ENCODE measurements at places on chromosomes 11 and 22.

DNA sequence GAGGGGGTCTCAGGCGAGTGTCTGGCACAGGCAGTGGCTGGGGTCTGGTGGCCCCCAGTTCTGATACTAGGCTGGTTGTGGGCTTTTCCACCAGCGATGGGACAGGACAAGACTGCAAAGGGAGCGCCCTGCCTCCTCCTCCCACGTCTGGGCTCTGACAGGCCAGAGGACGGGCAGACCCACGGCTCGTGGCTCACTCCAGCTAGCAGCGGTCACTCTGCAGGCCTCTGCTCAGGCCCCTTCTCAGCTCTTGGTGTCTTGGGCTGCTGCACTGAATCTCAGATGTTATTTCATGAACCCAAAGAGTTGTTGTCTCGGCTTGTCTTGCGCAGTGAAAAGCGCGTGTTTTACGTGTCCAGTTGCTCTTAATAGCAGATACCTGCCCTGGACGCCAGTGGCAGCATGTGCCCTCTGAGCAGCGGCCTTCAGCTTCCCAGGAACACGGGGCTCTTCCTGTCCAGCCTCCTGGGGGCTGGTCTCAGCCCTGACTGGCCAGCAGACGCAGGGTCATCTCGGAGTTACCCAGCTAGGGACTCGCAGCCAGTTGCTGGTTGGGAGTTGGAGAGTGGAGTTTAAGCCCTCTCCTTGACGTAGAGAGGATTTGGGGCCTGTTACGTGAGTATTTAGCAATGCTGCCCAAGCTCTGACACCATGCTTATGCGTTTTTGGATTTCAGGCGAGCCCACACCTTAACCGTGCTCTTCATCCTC lies 9.6 kb downstream of the PTDSS2 start:
- no peak for DNase-seq

- DNase-seq: peak; percentile 33
Observed at GRCh38 chr11:116334596-116334995, 438.2 kb downstream of the BUD13 start.

- peak; percentile 65 for DNase-seq
Observed at GRCh38 chr11:124898711-124899110, 1.0 kb upstream of the ROBO4 start.

GRCh38 chr22:23522623-23523251 lies 57.4 kb downstream of the IGLL1 start:
- DNase-seq: no peak

DNA sequence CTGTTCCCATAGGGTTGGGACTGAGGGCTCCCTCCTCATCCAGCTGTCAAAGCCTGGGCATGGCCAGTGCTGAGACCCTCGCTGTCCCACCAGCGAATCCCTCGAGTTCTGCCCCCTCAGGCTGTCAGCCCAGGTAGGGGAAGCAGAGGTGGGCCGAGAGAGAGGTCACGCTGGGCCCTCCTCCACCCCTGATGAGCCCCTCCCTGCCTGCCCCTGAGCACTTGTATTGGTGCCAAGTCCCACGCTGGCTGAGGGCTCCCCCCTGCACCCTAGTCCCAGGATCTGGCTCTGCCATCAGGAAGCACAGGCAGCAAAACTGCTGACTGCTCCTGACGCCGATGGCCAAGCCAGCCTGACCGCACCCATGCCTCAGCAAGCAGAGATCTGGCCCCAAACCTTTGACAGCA lies 3.3 kb downstream of the PRR33 start:
- DNase-seq: no peak

DNA sequence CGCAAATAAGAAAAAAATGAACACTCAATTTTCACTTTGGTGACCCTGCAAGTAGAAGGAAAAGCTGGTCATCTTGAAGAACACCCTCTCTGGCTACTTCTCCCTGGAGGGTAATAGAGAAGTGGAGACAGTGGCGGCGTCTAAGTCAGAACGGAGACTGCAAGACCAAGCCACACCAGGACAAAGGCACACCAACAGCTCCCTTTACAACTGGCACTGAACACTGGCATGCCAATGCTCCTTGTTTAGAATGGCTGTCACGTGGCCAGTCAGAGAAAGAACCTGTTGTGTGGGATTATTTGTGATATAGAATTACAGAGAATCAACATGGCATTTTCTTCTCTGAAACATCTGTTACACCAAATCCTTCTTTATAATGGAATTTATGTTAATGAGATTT lies 61.3 kb upstream of the YPEL1 start:
- no peak for DNase-seq

DNA sequence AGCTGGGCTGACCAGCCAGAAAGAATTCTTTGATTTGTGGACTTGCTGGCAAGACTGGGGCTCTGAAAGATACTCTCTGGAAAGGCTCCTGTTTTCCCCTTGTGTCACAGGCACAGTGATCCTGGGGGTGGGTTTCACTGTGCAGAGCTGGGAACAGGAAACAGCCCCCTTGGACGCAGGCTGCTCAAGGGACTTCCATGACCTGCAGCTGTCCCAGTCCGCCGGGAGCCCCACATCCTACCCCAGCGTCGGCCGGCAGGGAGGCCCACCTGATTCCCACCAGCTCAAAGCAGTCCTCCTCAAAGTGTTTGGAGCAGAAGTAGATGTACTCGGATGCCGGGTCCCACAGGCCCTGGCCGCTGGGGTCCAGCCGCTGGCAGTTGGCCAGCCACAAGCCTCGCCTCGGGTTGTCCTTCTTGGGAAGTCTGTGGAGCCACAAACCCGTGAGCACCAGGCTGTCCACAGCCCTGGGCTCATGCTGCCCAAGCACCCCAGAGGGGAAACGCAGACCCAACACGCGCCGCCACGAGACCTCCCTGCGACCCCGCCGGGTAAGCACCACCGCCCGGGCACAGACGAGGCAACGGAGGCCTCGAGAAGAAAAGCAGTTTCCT lies 824 bp downstream of the THAP7 start:
- no peak for DNase-seq

GRCh38 chr11:63613517-63614135 lies 607 bp downstream of the PLAAT3 start:
- peak; percentile 87 for DNase-seq

- no peak for DNase-seq
Observed at GRCh38 chr22:45518136-45518535, 15.5 kb downstream of the FBLN1 start.

DNA sequence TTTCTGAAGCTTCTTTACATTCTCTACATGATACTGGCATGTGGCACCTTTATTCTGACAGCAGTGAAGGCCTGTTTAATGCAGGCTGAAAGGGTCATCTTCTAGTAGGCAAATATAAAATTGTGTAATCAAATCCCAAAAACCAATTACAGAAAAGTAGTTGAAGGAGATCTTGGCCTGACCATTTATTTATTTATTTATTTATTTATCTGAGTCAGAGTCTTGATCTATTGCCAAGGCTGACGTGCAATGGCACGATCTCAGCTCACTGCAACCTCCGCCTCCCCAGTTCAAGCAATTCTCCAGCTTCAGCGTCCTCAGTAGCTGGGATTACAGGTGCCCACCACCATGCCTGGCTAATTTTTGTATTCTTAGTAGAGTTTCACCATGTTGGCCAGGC lies 22.7 kb upstream of the CECR2 start:
- DNase-seq: no peak

GRCh38 chr11:118911113-118911879 lies 14.4 kb downstream of the BCL9L start:
- peak; percentile 87 for DNase-seq

- DNase-seq: no peak
Observed at GRCh38 chr11:87012089-87012488, 25.6 kb upstream of the TMEM135 start.

GRCh38 chr22:22866381-22867111 lies 21.1 kb upstream of the IGLL5 start:
- no peak for DNase-seq

- no peak for DNase-seq
Observed at GRCh38 chr22:37092997-37093396, 16.5 kb downstream of the TMPRSS6 start.

GRCh38 chr11:58647141-58647699 lies 24.8 kb downstream of the CNTF start:
- no peak for DNase-seq

GRCh38 chr11:106271686-106272085 lies 194.2 kb downstream of the AASDHPPT start:
- no peak for DNase-seq

DNA sequence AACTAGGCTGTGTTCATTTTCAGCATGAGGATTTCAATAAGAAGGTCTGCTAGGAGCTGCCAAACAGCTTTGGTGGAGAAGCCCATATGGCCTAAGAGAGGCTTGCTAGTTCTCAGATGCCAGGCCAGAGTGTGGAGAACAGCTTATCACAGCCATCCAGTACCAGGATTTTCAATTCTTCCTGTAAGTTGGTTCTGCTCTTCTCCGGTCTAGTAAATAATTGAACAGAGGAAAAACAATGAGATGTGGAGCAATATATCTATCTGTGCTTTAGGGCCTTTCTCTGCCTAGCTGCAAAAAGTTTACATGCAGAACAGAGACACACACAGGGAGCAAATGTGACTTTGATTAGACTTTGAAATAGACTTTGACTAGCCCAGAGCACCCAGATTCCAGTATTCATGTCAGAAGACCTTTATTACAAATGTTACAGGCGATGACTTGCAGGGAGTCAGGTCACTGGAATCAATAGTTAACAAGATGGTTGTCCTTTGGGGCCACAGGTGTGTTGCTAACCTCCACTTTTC lies 19.8 kb upstream of the PPP2R1B start:
- no peak for DNase-seq

DNA sequence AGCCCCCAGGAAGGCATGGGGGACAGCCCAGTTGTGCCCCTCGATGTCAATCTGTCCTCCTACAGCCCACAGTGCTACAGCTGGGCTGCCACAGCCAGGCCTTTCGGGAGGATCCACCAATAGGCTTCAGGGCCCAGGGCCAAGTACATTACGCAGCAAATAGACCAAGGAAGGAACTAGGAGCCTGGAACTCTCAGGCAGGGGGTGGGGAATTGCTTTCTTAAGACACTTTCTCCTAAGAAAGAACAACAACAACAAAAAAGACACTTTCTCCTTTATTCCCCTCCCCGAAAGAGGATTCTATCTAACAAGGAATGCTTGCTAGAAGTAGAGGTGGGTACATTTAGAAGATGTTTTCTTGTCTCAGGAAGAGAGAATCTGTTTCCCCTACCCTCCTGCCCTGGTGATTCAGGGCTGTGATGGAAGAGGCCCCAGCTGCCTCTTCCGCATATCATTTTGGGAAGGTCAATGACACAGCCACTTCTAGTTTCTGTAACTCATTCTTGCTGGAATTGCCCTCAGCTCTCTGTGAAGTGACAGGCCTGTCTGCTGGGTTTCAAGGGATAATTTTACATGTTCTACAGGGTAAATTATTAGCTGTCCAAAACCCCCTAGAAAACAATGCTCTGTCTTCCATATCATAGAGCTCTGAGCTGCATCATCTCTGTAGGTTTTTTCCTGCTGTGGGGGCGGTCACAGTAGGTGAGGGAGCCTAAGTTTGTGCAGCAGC lies 6.0 kb upstream of the MALAT1 start:
- peak; percentile 66 for DNase-seq

- DNase-seq: peak; percentile 67
Observed at GRCh38 chr11:287821-288477, 977 bp upstream of the PGGHG start.

DNA sequence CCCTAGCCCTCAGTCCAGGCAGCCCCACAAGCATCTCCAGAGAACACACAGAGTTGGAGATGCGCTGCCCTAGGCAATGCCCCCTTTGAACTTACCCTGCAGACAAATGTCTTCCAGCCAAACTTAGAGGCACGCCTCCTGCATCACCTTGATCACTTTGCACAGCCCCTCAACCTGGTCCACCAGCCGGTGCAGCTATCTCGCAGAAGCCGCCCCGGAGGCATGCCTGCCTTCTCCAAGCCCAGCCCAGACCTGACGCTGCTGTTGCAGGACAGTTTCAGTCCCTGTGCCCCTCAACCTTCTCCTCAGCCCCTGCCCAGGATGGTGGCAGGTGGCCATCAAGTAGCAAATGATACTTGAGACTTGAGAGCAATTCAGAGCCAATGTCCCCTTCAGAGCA lies 16.7 kb upstream of the POU2AF1 start:
- DNase-seq: no peak

DNA sequence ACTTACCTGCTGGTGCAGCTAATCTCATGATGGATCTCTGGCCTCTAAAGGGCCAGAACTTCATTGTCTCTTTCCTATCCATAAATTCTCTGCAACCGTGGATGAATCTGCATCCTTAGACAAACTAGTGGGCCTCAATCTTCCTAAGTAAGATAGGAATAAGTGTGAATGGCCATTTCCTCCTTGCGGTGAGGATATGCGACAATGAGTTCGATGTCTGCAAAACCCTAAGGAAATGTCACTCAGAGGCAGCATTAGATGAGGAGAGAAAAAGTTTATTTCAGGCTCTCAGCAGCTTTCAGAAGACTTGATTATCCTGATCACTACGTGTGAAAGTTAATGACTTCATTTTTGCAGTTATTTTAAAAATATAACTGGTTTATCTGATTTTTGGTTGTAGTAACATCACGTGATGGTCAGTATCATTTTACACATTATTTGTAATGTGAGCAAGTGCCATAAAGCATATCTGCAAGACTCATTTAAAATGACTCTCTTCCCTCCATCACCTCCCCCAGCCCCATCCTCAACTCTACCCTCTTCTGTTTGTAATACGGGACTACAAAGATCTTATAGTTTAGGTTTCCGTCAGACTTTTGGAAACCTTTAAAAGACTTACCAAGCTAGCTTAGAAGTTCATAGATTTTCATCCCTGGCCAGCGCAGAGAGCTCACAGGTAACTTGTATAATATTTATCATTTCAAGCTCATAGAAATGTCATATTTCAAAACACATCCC lies 10.2 kb downstream of the GRAP2 start:
- no peak for DNase-seq

DNA sequence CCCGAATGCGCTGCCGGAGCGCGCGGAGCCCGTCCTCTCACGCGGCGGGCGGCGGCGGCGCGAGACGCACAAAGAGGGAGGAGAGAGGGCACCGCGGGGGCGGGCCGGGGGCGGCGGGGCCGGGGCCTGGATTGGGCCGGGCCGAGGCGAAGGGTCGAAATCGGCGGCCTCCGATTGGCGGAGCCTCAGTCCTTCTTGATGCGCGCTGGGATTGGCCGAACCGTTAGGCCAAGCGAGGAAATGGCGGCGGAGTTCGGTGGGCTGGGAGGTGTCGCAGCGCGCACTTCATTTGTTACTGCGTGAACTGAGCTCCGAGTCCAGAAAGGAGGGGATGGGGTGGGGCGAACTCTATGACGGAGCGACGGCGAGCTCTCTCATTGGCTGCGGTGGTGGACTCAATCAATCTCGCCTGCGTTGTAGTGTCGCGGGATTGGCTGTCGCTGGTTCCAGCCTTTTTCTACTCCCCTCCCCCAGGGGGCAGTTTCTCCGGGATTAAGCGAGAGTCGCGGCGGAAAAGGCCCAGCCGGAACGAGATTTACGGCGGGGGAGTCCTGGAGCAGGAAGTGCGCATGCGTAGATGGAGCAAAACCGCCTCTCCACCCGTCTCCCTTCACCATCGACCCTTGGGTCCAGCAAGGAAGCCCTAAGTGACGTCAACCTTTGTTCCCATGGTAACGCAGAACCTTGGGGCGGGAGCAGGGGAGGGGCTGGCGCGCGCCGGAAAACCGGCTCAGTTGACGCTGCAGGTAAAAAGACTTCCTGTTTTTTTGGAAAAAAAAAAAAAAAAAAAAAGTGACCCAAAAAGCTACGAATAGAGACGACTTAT lies at the start of gene SF1:
Gene SF1 (minus strand): TSS at position 70 of the 826 bp plus-strand sequence. CDS start 150 bp downstream, outside the sequence.
- peak; percentile 100 for DNase-seq
